Hematopoietic multipotent progenitor cell treated with erythropoietin and hydrocortisone succinate and interleukin-3 and kit ligand, for 17 days (in vitro differentiated cells): ENCODE measurements at places on chromosomes 11 and 22.
A peak's percentile ranks its signal among the peaks of the same experiment; 100 is the strongest.

DNA sequence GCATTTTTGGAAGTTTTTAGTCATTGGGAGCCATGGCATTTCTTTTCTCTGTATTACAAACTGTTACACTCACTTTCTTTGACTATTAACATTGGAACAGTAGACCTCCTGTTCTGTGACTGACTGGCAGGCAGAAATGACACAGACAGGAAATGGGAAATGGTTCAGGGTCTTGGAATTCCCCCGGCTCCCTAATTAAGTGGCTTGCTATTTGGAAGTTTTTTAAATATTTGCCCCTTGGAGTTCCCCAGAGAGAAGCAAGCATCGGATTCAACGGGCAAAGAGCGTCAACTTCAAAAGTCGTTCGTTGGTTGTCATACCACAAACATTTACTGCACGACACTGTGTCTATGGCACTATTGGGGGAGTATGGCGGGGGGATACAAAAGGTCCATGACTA, 1.1 kb upstream of the BIRC2 start:
- DNase-seq = peak; percentile 62

- DNase-seq = peak; percentile 78
Measured at GRCh38 chr11:61967924-61968757, 707 bp upstream of the FTH1 start.

DNA sequence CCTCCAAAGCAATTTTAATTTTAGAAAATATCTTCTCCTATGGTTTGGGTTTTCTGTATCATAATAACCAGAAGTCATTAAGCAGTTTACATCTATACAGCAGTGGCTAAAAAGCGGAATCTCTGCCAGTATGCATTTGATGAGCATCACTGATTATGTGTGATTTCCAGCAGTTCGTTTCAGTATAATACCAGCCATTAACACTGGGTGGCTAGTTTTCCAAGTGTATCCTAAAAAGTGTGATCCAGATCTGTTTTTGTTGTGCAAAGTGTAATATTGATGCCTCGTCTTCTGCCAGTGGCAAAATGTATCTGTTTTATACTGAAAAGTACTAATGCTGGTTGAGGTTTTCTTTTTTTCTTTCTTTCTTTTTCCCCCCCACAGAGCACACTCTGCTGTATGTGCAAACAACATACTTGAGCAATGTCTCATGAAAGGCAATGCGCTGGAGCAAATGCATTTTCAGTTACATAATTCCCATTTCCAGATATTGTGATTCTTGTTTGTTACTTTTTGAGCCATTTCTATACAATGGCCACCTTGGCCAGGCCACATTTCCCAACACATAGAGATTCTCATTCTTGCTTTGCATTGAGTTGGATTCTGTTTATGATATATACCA, 64.2 kb downstream of the SLC36A4 start:
- DNase-seq = no peak

- DNase-seq = no peak
Measured at GRCh38 chr22:35838855-35839576, 121.3 kb downstream of the APOL5 start.

DNA sequence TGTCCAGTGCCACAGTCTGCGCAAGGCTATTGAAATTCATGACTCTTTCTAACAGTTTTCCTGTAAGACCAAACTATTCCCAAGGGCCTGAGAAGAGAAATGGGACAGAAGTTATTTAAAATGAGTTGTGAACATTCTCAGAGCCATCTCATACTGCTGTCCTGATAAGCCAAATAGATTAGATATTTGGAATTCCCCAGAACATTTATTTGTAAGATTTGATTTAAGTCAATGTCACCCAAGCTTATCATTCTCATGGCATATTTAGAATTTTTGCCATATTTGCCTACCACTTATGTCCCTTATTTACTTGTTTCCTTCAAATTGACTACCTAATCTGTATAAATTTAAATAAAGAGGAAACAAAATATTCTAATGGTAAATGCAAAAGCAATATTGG, 82.4 kb downstream of the NAV2 start:
- DNase-seq = no peak

DNA sequence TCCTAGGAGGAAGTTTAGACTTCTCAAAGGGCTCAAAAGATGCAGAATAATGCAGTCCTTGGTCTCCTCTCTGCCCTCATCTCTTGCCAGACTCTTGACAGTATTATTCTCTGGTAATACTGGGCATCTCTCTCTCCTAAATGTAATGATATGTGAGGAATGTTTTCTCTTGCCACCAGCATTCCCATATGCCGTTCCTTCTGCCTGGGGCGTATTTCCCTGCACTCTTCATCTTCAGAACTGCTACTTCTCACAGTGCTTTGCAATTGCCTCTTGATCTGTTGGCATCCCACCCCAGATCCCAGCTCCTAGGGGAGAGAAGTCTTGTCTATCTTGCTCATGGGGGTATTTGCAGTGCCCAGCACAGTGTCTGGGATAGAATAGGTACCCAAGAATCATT, 107.4 kb downstream of the RASSF10 start:
- no peak for DNase-seq

DNA sequence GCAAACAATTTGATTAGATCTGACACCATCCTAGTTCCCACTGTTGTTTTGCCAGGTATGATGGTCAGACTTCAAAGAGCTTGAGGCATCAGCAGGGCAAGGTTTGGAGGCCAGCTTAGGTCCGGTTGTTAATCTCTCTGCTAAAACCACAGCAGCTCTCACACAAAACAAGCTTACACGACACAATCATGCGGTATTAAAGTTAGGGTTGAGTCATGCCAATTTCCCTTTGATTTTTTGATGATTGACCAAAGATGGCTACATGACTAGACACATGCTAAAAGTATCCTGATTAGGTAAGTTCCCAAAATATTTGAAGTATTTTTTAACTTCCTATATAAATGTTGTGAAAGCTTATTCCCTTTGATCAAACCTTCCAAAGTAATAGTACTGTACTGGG, 145.9 kb downstream of the ELP4 start:
- DNase-seq = no peak

DNA sequence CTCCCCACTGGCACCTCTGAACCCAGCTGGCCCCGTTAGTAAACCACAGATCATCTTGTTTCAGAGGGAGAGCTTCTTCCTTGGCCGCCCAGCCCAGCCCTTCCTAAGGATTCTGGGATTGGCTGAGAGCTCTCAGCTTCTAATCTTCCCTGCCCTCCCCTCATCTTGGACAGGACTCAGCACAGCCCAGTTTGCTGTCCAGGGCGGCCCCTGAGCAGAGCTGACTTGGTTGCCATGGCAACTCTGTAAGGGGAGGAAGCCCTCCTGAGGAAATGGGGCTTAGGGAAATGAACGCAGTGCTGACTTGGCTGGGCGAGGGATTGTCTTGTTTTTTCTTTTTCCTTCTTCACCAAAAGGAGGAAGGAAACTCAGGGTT, 4.6 kb downstream of the APOL4 start:
- no peak for DNase-seq

DNA sequence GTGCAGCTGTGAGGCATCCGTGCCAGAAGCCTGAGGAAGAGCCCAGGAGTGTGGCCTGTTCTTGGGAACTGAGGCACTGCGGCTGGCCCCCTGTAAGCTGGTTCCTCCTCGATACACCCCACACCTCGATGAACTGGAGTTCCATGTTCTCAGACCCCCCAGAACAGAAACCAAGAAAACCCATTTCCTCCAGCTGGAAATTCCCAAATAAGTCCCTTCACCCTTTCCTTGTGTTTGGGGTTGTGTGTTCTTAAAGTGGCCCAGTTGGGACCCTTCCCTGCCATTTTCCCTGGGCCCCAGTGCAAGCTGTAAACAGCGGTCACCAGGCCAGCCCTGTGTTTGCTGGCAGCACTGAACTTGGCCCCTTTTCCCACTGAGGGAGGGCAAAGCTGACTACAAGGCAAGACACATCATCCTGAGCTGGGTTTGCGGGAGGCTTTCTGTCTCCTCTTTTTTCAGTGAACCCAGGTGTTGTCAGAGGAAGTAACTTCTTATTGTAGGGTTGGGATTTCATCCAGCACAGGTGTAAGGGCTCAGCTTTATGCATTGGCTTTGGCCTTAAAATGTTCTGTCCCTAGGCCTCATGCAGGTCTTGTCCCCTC, 60.1 kb upstream of the MPEG1 start:
- no peak for DNase-seq

- DNase-seq = no peak
Measured at GRCh38 chr22:37402184-37402506, 25.1 kb downstream of the ELFN2 start.

DNA sequence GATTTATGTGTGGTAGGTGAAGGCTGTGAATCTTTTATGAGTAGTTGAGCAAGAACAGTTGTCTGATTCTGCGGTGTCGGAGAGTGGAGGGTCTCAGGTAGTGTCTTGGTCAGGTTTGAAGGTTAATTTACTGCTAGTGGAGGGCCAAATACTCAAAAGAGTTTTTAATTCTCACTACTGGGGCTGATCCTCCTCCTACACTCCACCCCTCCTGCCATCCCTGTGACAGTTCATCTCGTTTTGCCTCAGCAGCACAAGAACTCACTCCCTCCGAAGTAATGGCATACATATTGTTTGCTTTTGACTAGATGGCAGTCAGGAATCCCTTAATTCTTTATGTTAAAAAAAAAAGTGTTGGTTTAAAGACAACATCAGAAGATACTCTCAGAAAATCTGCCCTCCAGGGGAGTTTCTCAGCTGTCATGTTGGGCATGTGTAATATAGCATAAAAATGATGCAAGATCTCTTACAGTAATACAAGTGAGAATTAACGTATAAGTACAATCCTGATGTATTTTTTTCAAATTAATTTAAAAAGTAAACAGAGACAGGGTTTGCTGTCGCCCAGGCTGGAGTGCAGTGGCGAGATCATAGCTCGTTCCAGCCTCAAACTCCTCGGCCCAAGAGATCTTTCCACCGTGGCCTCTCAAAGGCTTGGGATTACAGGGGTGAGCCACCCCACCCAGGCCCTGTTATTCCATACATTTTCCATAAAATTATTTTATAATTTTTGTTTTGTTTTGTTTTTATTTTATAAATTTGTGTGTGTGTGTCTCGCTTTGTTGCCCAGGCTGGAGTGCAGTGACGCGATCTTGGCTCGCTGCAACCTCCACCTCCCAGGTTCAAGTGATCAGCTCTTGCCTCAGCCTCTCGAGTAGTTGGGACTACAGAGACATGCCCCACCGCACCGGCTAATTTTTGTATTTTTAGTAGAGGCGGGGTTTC, 1.3 kb downstream of the FAR1 start:
- DNase-seq = peak; percentile 41

GRCh38 chr11:116207019-116207418, 565.8 kb downstream of the BUD13 start:
- DNase-seq = no peak

- no peak for DNase-seq
Measured at GRCh38 chr11:16969010-16969999, 44.9 kb downstream of the PLEKHA7 start.

GRCh38 chr11:61270354-61271076, 24.6 kb downstream of the VWCE start:
- no peak for DNase-seq

DNA sequence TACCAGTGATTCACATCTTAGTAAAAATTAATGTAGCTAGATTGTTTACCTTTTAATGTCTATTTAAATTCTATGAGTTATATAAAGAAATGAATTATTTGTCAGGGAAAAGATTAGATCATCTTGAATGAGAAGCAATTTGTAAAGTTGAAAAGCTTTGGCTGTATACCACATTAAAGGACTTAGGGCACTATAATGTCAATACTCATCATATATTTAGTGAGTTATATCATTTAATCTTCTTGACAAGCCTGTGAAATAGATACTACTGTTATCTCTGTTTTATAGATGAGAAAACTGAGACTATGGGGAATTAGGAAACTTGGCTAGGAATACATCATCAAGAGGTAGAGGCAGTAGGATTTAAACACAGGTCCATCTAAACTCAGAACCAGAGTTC, 160.1 kb downstream of the GUCY1A2 start:
- no peak for DNase-seq

DNA sequence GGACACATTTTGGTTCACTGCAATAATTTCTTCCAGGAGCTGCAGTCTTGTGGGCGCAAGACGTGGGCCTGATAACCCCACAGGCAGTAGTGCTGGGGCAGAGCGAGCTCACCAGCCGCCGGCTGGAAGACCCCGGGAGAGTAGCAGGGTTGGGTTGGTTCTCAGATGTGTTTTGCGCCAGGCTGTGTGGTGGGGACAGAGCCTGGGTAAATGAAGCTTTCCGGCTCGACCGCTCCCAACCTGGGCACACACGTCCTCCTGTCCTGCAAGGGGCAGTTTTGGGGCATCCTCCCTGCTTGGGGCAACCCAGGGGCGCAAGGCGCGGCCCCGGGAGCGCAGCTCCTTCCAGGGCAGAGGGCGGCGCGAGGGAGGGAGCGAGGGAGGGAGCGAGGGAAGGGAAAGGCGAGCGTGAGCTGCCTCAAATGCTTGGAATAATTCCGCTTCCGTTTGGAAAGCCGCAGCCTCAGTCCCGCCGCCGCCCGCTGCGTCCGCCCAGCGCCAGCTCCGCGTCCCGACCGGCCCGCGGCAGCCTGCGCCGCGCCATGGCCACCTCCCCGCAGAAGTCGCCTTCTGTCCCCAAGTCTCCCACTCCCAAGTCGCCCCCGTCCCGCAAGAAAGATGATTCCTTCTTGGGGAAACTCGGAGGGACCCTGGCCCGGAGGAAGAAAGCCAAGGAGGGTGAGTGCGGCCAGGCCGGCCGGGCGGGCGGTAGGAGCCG, at the start of gene PARVA:
TSS of gene PARVA (plus strand) at position 466 of the 718 bp plus-strand sequence. CDS start at position 543, 77 bp downstream.
- no peak for DNase-seq

- DNase-seq = no peak
Measured at GRCh38 chr22:50485221-50486131, 1.2 kb upstream of the MIOX start.

- no peak for DNase-seq
Measured at GRCh38 chr11:90284171-90284570, 61.3 kb upstream of the CHORDC1 start.

- DNase-seq = no peak
Measured at GRCh38 chr11:40170078-40170477, 1289.4 kb downstream of the LRRC4C start.

DNA sequence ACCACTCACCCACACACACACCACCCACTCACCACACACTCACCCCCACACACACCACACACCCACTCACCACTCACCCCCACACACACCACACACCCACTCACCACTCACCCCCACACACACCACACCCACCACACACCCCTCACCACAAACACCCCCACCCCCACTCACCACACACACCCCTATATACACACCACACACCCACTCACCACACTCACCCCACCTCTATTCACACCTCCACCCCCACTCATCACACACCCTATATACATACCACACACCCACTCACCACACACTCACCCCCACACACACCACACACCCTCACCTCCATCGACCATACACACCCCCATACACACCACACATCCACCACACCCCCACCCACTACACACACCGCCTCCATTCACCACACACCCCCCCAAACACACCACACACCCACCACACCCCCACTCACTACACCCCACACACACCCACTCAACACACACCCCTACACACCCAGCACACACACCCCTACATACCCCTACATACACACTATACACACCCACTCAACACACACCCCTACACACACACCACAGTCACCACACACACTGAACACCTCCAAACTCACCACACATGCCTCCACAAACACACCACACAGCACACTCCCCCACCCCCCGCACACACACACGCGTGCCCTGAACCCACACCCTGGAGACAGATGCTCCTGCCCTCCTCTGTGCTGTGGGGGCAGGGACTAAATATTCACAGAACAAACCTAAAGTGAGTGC, 19.0 kb upstream of the TTLL12 start:
- no peak for DNase-seq

GRCh38 chr11:46529095-46529905, 64.5 kb downstream of the AMBRA1 start:
- peak; percentile 81 for DNase-seq
